ENCODE measurements at places on chromosomes 7 and 10. TPM values are rescaled to one million over a fixed set of nuclear protein-coding genes. Genes with fewer than 3 reads are reported as not detected.

The TMEM236 gene
- 0.06 TPM for polyA plus RNA-seq

GRCh38 chr7:97016381-97017191 lies 8.0 kb downstream of the DLX5 start:
- no peak for DNase-seq

The HSPA12A gene
- polyA plus RNA-seq: 16.9 TPM

The ADAM22 gene
- 0.29 TPM for polyA plus RNA-seq

The TMEM229A gene
- polyA plus RNA-seq: not detected

- DNase-seq: no peak
These were observed 227.5 kb downstream of the WDR11 start for GRCh38 chr10:121078672-121079102.

GRCh38 chr7:25968205-25968993 lies 183.6 kb upstream of the NFE2L3 start:
- DNase-seq: no peak

DNA sequence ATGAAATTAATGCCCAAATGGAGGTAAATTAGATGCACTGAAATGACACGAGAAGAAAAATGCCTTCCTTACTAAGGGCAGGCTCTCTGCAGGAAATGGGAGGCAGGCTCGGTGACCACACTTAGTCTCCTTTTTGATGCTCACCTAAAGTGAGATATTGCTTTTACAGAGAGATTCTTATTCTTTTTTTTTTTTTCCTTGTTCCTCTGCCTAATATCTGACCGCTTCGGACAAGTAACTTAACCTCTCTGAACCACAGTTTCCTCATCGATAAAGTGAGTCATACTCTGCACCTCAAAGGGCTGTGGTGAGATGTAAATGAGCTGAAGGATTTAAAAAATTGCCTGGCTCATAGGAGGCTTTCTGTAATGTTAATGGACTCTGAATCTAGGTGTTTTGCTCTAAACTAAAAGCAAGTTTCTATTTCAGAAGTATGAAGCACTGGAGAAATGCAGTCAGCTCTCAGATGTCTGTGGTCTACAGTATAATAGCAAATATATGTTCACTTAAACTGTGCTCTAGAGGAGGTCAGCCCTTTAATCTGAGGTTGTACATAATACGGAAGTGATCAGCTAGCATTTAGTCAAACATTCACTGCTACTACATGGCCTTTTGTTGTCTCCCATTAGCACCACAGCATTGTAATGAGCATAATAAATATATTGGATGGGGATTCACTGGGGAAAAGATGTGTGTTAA lies 23.2 kb downstream of the NKX2-3 start:
- no peak for DNase-seq

DNA sequence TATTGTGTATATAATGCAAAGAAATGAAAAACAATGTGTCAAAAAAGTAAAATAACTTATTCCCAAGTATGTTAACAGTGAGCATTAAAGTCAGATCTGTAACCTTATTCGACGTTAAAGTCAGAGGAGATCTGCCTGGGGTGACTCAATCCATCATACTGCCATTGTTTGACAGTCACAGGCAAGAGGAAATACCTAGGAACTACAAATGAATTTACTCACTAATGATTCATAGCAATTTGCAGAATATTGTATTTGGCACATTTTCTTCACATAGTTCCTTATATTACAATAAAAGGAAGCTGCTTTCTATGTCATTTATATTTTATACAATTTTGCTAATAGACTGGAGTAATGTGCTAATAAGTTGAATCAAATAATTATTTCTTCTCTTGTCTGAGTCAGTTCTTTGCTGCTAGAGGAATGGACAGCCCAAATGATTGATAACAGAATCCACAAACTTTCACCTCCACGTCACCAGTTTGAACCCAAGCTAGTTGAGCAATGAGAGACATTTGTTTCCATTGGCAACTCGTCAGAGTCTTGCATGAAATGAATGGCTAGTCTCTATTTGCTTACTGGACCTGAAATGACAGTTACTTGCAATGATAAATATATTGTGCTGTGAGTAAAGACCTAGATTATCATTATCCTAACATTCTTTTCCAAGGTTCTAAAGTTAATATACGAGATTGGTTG lies 48.5 kb upstream of the TMEM106B start:
- DNase-seq: peak; percentile 12

- DNase-seq: peak; percentile 46
These were observed 32.1 kb downstream of the LRRC27 start for GRCh38 chr10:132363921-132364593.

The SPDYE16 gene
- not detected for polyA plus RNA-seq

The PDGFA gene
- polyA plus RNA-seq: 14.9 TPM

DNA sequence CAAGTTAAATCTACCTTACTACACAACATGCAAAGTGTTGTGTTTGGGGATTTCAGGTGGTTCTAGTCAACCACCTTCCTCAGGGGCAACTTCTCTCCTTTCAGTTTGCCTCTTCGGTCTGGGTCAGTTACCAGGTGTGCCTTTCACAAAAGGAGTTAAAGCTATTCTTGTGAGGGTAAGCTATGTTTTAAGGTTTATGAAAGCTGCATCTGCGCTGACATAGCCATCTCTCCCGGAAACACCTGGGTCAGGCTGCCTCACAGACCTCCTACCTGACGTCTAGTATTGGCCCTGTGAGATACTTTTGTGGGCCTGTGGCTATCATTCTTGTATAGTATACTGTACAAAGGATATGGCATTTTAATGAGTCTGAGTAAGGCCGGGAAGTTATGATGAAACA lies 67.7 kb upstream of the ITGA8 start:
- no peak for DNase-seq

GRCh38 chr7:42174391-42174912 lies 62.6 kb downstream of the GLI3 start:
- no peak for DNase-seq

DNA sequence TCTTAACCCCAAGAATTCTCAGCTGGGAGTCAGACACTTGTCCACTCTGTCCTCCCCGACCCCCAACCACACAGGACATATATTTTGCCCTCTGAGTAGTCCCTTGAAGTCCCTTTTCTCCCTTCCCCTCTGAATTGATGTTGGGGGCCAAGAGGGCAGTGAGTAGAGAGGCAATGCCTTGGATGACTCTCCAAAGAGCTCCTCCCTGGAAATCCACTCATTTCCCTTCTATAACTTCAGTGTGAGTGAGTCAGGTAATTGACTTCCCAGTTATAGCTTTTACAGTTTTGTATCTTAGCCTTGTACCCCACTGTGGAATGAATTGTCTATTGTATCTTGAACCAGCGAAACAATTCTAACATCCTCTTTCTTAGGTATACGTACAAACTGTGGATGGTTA lies 9.2 kb upstream of the ODAD2 start:
- DNase-seq: no peak

DNA sequence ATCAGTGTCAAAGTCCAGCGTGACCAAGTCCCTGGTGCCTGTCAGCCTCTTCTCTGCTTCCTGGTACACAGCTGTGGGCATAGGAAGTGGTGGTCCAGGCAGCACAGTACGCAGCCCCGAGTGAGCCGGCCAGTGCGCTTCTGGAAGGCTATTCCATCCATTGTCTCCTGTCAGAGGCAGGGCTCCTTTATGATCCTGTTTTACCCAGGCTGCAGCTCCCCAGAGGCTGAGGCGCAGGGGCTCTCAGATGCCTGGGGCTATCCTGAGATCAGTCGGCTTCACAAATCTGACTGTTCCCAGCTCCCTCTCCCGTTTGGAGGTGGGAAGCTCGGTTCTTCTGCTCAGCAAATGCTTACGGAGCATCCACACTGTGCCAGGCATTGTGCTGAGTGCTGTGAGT lies 70.3 kb downstream of the LANCL2 start:
- DNase-seq: no peak

DNA sequence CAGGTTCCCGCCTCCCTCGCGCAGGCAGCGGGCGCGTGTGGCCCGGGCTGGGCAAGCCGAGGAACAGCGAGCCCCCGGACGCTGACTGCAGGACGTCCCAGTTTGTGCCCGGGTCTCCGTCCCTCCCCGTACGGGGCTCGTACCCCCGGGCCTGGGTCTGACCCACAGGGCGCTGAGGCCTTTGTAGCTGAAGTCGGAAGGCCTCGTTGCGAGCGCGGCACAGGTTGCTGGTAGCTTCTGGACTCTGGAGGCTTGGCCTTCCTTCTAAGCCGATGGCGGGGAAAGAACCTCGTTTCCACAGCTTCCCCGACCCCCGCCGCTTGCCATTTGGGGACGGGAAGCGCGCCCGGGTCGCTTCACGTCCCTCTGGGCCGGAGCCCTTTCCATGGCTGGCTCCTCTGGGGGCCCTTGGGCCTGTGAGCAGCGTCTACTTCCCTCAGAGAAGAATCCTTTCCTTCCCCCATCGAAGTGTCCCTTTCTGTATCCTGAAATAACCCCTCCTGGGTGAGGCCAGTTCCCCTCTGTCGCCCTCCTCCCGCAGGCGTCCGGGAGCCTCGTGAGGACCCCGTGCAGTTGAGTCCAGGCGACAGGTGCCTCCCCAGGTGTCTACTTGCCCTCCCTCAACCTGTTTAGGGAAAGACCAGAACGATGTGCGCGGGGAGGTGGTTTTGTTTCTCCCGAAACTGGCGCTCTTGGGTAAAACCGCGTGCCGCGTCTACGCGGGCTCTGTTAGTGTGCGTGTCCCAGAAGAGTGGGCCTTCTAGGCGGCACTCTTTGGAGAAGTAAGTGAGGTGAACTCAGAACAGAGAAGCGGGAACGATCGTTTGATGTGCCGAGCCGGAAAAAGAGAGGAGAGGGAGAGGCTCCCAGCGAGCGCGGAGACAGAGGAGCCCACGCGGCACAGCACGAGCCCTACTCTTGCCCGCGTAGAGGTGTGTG lies 9.3 kb downstream of the EVX1 start:
- DNase-seq: no peak

DNA sequence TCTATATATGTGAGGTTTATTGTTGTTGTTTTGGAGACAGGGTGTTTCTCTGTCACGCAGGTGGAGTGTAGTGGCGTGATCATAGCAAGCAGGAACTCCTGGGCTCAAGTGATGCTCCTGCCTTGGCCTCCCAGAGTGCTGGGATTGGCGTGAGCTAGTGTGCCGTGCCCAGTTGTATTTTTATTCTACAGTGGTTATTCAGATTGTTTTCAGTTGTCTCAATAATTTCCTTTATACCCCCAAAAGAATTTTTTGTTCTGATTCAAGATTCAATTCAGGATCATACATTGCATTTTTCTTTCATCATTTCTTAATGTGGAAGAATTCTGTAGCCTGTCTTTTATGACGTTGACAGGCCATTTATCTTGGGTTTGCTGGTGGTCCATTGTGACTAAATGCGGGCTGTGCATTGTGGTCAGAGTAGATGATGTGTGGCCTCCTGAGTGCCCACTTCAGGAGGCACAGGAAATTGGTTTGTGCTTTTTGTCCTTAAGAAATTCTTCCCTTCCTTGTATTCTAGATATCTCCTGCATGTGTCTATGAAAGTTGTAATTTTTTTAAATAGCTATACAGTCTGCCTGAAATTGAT lies 22.9 kb downstream of the RBM33 start:
- no peak for DNase-seq

- no peak for DNase-seq
These were observed 69.8 kb upstream of the SEMA3A start for GRCh38 chr7:84264396-84264795.

The BAG3 gene
- polyA plus RNA-seq: 57.4 TPM

All from A549 (cell line).